ENCODE measurements at places on chromosomes 2 and 18. TPM values are rescaled to one million over a fixed set of nuclear protein-coding genes. Genes with fewer than 3 reads are reported as not detected.

The SOX11 gene
- 4.7 TPM for total RNA-seq

The PAX3 gene
- total RNA-seq = not detected

The COLEC11 gene
- 0.28 TPM for total RNA-seq

- no peak for DNase-seq
Measured at GRCh38 chr2:158013891-158014290, 87.8 kb upstream of the UPP2 start.

GRCh38 chr2:170932948-170933347 is 3.9 kb downstream of the GORASP2 start:
- no peak for DNase-seq

Data from IMR-90 (cell line).